PC-3 (cell line): ENCODE measurements at places on chromosomes 11 and 22. TPM values are rescaled to one million over a fixed set of nuclear protein-coding genes. Genes with fewer than 3 reads are reported as not detected.

Gene OR5B21
- total RNA-seq = not detected in 2 replicates

Gene LYVE1
- total RNA-seq = not detected in 2 replicates

Gene BAIAP2L2
- total RNA-seq = 0.80 TPM in 1 of 2 replicates, not detected in the other

Gene MSANTD4
- 18.0 and 33.7 TPM in 2 replicates for total RNA-seq

Gene CSNK1E
- 147 and 179 TPM in 2 replicates for total RNA-seq

Gene MPPED1
- total RNA-seq = not detected in 2 replicates

Gene KDELR3
- 17.7 and 22.6 TPM in 2 replicates for total RNA-seq

Gene UPK3A
- 1.1 TPM in 1 of 2 replicates, not detected in the other for total RNA-seq

Gene FGF4
- total RNA-seq = not detected in 2 replicates

Gene NTM
- not detected in 2 replicates for total RNA-seq

Gene FAT3
- total RNA-seq = not detected in 2 replicates

Gene MYBPC3
- total RNA-seq = not detected in 2 replicates

Gene OR52N4
- total RNA-seq = not detected in 2 replicates

Gene FXYD6
- not detected in 2 replicates for total RNA-seq

Gene IL17REL
- 0.04 TPM in 1 of 2 replicates, not detected in the other for total RNA-seq

Gene BBS1
- total RNA-seq = 24.4 and 28.4 TPM in 2 replicates

Gene DDI1
- total RNA-seq = not detected in 2 replicates

Gene OR5P2
- total RNA-seq = not detected in 2 replicates

Gene CECR2
- not detected in 2 replicates for total RNA-seq

Gene ANO5
- not detected in 2 replicates for total RNA-seq

Gene CCDC86
- total RNA-seq = 67.9 and 108 TPM in 2 replicates

Gene PHF21B
- total RNA-seq = 0.12 TPM in 1 of 2 replicates, not detected in the other

Gene SLC37A2
- 9.0 and 10.2 TPM in 2 replicates for total RNA-seq

Gene MAPK8IP2
- 1.2 and 1.5 TPM in 2 replicates for total RNA-seq

Gene POU2AF2
- not detected in 2 replicates for total RNA-seq

Gene TMA7B
- not detected in 2 replicates for total RNA-seq

Gene OR5B2
- total RNA-seq = not detected in 2 replicates

Gene CCND1
- 868 and 934 TPM in 2 replicates for total RNA-seq

Gene PI4KA
- total RNA-seq = 39.7 and 61.5 TPM in 2 replicates

Gene IRF7
- total RNA-seq = 80.8 and 95.7 TPM in 2 replicates

Gene GDPD4
- not detected in 2 replicates for total RNA-seq
